HS-5 (cell line): ENCODE measurements at places on chromosomes 16 and 17.

DNA sequence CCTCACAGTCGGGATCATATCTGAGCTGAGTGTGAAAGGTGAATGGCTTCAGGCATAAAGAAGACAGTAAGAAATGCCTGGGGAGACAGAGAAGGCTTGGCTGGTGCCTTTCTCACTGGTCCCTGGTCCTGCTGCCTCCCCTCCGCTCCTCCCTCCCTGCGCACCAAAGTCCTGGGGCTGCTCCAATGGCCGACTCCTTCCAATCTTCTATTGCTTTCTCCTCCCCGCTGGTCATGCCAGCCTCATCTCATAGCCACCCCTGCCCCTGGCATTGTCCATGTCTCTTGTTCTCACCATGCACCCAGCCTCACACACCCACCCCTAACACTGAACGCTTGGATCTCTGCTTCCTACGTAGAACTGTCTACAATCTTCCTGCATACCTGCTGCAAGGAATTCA, 18.0 kb downstream of the TLE7 start:
- no peak for DNase-seq

DNA sequence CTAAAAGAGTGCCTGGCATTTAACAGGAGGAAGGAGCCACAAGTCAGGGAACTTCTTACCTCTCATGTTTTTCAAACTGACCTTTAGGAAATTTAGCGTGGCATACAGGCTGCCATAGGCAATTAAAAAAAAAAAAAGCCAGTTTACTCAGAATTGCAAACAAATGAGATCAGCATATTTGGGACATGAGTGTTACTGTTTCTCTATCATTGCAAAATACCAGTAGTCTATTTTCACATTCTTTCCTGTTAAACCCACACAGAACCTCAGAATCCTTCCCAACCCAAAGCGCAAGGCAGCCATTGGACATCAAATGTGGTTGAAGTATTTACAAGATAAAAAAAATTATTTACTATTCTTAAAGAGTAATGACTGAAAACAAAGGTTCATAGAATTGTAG, 366.4 kb upstream of the DYNLRB2 start:
- DNase-seq, result peak; percentile 45

DNA sequence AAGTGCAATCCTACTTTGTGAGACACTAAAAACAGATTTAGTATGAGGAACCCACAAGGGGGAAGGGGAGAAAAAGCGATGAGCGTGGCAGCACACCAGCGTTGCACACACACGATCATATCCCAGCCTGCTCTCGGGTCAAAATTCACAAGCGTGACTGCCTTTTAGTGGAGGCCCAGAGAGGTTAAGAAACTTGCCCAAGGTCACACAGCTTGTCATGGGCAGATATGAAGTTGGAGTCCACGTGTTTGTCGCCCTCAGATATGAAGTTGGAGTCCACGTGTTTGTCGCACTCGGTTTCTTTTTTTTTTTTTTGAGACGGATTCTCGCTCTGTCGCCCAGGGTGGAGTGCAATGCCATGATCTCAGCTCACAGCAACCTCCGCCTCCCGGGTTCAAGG, 58.3 kb downstream of the TIMM22 start:
- no peak for DNase-seq

DNA sequence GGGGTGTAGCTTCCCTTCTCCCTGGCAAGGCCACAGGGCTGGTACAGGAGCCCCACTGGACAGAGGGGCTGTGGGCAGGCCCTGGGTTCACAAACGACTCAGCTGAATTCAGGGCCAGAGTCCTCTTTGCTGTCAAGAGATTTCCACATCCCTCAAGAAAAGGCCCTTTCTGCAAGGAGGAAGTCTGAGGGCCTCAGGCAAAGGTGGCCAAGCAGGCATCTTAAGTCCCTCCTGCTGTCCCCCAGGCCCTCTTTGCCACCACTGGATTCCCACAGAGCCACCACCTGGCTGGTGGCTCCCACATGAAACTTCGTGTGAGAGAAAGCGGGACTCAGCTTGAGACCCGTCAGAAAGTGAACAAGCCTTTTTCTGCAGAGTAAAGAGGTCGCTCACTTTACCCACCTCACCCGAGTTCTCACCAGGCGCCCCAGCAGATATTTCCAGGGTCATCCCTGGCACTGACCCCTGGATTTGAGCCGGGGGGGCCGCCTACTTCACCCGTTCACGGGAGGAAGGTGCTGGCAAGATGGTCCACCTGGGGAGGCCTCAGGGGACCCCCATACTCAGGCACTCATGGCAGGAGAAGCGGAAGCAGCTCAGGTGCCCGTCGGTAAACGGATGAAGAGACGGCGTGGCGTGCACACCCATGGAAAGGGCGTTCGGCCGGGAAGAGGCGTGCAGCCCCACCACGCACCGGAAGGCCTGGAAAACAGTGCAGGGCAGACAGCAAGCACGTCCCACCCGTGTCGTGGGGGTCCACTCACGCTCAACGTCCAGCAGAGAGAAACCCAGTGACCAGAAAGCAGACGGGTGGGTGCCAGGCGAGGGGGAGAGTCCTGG, 3.6 kb downstream of the RNF166 start:
- DNase-seq, result no peak

DNA sequence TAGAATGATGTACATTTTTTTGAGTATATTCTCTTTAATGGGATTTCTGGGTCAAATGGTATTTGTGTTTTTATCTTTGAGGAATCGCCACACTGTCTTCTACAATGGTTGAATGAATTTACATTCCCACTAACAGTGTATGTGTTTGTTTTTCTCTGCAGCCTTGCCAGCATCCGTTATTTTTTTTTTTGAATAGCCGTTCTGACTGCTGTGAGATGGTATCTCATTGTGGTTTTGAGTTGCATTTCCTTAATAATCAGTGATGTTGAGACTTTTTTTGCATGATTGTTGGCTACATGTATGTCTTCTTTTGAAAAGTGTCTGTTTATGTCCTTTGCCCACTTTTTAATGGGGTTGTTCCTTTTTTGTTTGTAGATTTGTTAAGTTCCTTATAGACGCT, 172.7 kb upstream of the CDH8 start:
- DNase-seq, result no peak

DNA sequence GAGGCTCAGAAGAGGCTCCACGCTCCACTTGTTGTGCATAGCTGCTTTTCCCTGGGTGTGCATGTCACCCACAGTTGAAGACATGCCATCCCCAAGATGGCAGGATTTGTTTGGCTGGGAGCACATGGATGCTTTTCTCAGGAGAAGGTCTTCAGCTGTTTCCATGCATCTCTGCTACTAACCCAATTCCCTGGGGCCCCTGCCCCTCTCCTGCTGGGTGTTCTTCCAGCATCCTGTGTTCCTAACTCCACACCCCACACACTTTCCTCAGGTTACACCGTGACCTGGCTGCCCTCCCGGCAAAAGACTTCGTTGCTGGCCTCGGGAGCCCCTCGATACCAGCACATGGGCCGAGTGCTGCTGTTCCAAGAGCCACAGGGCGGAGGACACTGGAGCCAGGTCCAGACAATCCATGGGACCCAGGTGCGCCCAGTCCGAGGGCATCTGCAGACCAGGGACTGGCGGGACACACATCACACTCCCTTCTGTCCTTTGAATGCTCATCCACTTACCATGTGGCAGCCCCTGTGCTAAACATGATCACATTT, 21.5 kb downstream of the ITGAL start:
- DNase-seq, result no peak

- DNase-seq, result no peak
These were observed 49.0 kb upstream of the AKAP1 start for GRCh38 chr17:57035971-57036481.

DNA sequence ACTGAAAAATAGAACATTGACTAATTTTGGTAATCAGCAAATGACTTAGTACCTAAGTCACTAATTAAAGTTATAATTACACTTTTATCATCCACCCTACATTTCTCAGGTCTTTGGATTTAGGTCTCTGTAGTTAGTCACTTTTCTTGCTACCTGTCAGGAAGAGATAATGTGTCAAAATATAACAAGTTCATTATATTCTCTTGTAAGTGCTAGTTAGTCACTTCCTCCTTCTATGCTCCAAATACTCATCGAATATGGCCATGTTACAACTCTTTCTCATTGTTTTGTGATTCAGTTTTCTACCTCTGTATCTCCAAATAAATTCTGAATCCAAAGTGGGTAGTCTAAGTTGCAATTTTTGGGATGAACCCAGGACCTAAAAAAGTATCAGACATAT, 163.5 kb upstream of the KIF2B start:
- no peak for DNase-seq

- DNase-seq, result peak; percentile 67
These were observed 110.4 kb upstream of the HAS3 start for GRCh38 chr16:68995011-68995504.

GRCh38 chr17:27407916-27408864, 48.1 kb upstream of the KSR1 start:
- peak; percentile 35 for DNase-seq

GRCh38 chr17:43722269-43722619, 36.3 kb downstream of the SOST start:
- no peak for DNase-seq

DNA sequence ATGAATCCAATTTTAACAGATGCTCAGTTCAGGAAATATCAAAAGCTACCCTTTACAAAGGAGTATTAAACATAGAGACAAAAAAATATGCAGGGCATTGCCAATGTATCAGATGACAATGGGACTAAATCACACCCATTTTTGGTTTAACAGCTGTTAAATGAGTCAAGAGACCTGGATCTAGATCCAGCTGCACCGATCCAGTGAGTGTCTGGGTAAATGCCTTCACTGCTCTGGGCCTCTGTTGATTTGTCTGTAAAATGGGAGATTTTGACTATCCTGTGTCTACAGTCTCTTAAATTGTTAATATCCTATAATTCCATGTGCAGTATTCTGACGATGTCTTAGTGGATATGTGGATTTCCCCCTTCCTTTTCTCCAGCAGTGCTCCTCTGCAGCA, 16.4 kb downstream of the KRT23 start:
- no peak for DNase-seq
